ENCODE measurements at places on chromosomes 5 and 9.

DNA sequence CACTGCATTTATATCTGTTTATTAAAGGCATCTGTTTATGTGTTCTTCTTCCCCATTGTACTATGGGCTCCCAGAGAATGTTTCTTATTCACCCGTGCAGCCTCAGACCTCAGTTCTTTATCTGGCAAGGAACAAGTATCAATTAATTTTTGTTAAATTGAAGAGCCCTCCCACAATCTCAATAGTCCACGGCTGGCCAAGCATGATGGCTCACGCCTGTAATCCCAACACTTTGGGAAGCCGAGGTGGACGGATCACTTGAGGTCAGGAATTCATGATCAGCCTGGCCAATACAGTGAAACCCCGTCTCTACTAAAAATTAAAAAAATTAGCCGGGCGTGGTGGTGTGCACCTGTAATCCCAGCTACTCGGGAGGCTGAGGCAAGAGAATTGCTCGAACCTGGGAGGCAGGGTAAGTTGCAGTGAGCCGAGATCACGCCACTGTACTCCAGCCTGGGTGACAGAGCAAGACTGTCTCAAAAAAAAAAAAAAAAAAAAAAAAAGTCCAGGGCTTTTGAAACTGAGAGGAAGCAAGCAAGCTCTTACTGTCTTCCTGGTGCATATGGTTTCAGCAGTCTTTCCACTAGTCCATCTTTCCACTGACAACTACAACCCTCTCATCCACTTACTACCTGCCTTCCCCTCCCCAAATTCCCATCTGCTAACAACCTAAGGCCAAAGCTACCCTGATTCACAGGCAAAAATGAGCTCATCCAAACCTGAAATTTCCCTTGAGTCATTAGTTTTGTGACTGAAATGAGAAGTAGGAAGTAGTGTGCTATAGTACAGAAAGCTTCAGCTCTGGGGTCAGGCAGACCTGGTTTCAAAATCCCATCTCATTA is 2.3 kb upstream of the HK3 start:
- DNase-seq, result no peak

DNA sequence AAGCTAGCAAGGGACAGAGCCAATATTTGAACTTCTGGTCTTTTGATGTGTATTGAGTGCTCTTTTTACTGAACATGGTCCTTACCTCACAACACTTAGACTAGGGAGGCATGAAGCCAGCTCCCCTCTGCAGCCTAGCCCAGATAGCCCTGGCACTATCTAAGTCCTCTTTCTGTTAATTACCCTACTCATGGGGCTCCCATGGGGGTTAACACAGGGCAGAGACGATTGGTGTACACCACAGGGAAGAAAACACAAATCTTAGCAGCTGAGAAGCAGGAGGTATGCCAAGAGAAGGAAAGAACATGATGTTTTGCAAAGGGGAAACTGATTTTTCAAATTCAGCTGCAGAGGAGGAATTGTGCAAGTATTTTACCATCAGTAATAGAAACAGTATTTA is 383.8 kb downstream of the TMEM232 start:
- DNase-seq, result no peak

DNA sequence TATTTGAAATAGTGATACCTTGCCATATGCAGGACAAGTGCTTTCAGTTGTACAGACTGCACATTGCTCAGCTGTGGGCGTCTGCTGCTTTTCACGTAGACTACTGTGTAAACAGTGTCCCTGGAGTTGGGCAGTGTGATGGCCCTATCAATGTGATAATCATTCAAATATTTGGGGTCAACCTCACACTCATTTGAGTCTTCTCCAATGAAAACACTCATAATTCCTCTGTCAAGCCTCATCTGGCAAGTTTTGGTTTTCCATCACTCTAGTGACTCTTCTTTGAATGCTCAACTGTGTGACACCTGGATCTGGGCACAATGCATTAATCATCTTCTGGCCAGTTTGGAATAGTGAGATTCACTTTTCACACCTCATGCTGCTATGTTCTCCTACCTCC is 64.4 kb downstream of the UGCG start:
- no peak for DNase-seq

GRCh38 chr9:125683486-125683885 is 23.5 kb downstream of the MAPKAP1 start:
- no peak for DNase-seq

DNA sequence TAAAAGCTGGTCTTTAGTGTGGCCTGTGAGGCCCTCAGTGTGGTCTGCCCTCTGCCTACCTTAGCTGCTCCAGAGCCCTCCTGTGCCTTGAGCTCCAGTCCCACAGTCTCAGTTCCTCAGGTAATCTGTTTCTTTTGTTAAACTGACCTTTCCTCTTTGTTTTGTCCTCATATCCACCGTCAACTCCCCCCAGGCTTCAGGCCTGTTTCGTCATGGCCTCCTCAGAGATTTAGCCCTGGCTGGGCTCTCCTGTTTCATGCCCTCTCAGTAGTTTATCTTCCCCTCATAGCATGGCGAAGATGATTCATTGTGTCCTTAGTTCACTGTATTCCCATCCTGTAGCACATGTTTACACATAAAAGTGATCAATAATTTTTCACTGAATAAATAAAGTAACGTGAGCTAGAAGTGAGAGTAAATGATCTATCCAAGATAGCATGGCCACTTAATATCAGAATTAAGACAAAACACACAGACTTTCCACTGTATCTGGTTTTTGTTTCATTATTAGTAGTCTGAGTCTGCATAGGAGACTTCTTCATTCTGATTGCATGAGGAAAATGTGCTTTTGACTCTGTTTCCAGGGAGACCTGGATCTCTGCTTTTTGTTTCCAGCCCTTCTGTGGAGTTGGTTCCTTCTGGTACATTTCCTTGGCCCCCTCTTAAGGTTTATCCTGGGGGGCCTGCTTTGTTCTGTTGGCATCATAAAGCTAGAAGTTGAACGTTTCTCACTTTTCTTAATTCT is 70.5 kb downstream of the SNX24 start:
- DNase-seq, result no peak

DNA sequence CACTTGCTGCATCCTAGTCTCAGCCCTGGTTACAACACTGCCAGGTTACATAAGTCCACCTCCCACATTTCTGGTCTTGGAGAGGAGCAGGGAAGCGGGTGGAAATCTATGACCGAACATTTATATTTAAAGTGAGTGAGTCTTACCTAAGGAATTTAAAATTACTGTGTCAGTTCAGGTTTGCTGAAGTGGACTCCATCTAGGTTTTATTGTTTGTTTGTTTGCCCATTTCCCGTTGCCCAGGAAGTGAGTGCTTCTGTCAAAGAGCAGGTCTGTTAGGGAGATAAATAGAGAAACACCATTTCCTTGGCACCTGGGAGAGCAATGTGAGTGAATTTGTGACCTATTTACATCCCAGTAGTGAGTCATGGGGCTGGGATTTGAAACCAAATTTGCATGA is 179.5 kb downstream of the KIF4B start:
- no peak for DNase-seq

DNA sequence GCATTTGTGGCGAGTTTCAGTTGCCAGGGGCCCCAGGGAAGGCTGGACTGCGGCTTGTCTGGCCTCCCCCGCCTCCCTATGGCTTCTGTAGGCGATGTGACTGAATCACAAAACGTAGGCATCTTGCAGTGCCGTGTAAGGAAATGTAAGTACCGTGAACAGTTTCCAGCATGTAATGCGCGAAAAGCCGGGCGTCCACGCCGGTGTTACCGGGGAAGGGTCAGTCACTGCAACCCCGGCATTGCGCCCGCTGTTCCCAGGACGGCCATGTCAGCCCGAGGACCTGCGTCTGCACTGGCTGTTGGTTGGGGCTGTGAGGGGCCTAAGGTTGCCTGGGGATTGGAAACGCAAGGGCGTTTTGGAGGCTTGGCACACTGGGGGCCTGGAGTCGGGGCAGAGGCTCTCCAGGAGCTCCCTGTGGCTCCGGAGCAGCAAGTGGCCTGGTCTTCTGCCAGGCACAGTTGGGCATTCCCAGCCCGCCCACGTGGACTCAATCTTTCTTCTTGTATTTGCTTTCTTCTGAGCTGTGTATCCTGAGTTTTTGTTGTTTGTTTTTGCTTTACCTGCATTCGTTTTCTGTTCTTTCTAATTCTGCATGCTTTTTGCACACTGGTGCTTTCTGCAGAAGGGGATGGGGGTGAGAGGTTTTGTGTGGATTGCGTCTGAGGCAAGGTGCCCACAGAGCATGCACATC is 36.9 kb upstream of the PLEKHG4B start:
- DNase-seq, result no peak

- DNase-seq, result no peak
These were observed 90.2 kb upstream of the TAS2R1 start for GRCh38 chr5:9720361-9720760.

DNA sequence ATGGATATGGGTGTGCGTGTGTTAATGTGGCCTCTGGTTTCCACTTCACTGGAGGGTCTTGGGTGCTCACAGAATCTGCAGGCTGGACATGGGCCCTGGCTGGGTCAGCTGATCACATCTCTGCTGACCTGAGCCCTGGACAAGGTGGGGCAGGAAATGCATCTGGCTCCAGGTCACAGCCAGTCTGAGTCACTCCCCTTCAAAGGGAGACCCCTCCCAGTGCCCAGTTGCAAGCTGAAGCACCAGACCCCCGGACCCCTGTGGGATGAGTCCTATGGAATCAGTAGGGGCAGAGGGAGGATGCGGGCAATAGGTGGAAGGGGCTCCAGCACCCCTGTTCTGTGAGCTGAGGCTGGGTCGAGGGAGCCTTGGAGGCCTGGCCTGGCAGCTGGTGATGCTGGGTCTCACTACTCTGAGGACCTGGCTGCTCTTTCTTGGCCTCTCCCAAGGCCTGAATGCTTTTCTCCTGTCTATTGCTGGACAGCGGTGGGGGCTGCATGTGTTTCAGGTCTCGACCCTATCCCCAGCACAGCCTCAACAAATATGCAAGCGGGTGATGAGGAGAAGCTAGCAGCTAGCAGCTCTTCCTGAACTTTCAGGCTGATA is 54.5 kb downstream of the PHF2 start:
- DNase-seq, result no peak

DNA sequence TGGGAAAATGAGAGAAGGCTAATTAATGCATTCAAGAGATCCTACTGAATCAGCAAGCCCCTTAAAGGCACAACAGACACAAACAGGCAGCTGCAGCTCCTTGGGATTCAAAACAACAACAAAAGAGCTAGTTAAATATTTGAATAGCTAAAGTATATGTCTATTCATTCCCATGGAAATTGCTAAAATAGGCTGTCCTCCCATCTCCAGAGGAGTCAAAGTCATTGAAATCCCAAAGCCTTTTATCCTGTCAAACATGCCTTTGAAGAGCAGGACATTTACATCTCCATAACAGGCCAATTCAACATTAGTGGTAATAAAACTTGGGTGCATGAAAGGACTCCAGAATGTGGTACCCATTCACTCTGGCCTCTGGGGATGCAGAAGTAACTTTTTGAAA is 177.4 kb downstream of the NTRK2 start:
- DNase-seq, result peak; percentile 99

Data from HAP-1 (cell line).